ENCODE measurements at places on chromosomes 3 and 15. TPM values are rescaled to one million over a fixed set of nuclear protein-coding genes. Genes with fewer than 3 reads are reported as not detected.

The CATSPER2 gene
- total RNA-seq = 2.9 TPM

The DUOXA2 gene
- not detected for total RNA-seq

The CAMP gene
- not detected for total RNA-seq

The FOXB1 gene
- total RNA-seq = not detected

The POMGNT2 gene
- 6.5 TPM for total RNA-seq

The TRPM1 gene
- total RNA-seq = not detected

The PLSCR4 gene
- 2.4 TPM for total RNA-seq

The SI gene
- total RNA-seq = not detected

The TMEM45A gene
- 5.0 TPM for total RNA-seq

The CHST2 gene
- 0.64 TPM for total RNA-seq

The FSIP1 gene
- total RNA-seq = 0.70 TPM

The CLPX gene
- total RNA-seq = 60.2 TPM

The ZIC1 gene
- total RNA-seq = 1.4 TPM

The MRPL46 gene
- 44.2 TPM for total RNA-seq

The WDR93 gene
- total RNA-seq = not detected

The IL12A gene
- total RNA-seq = not detected

The TMC3 gene
- total RNA-seq = not detected

The MINDY2 gene
- 13.0 TPM for total RNA-seq

The PAQR9 gene
- total RNA-seq = 0.28 TPM

The VEPH1 gene
- not detected for total RNA-seq

The SCG3 gene
- 0.22 TPM for total RNA-seq

The PCOLCE2 gene
- total RNA-seq = 6.4 TPM

The NDN gene
- total RNA-seq = not detected

The NOX5 gene
- total RNA-seq = not detected

The ANKDD1A gene
- 2.3 TPM for total RNA-seq

The SAMMSON gene
- total RNA-seq = not detected

The HIGD2B gene
- total RNA-seq = not detected

The GOLGA8M gene
- total RNA-seq = not detected

The SLC12A1 gene
- total RNA-seq = not detected

The THRB gene
- total RNA-seq = 0.22 TPM

The SLC9C1 gene
- not detected for total RNA-seq

The MST1R gene
- not detected for total RNA-seq

The HEXA gene
- 64.8 TPM for total RNA-seq

The PLD1 gene
- 4.6 TPM for total RNA-seq

The MAP4 gene
- 110 TPM for total RNA-seq

The CAV3 gene
- total RNA-seq = not detected

The SLC6A11 gene
- not detected for total RNA-seq

The GPR87 gene
- total RNA-seq = not detected
